NCI-H226 (cell line): ENCODE measurements at places on chromosomes 5 and 9.

- no peak for DNase-seq
Measured at GRCh38 chr9:127885508-127886281, 8.2 kb upstream of the AK1 start.

- no peak for DNase-seq
Measured at GRCh38 chr5:88870285-88870684, 12.7 kb downstream of the MEF2C start.

DNA sequence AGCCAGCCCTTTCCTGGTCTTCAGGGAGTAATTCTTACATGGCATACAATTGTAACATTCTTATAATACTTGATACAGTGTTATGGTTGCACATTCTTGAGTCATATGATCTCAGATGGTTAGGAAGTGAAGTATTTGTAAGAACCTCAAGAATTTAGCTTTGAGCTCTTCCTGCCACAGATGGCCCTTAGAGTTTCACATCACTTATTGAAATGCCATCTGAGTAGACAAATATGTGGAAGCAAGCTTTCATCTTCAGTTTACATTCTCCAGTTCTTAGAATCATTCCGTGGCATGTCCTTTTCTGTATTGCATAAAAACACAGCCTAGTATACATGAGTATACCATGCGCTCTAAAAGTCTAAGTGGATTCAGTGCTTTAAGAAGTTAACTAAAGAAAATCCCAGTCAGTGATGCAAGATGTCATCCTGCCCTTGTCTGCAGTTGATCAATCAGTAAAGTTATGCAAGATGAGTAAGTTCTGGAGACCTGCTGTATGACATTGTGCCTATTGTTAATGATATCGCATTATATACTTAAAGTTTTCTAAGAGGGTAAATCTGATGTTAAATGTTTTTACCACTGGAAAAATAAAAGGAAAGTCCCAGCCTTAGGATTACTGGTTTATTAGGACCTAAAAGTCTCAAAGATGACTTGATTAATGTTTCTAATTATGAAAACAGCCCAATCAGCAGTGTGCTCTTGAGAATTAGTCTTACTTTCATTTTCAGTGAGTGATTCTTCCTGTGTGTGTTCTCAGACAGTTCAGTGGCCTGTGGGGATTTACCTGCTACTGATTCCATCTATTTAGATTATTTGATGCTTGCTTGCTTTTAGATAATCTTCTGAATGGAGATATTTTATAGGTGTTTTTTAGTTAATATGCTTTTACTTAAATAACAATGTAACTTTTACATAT lies 29.4 kb downstream of the RHOBTB3 start:
- peak; percentile 92 for DNase-seq

DNA sequence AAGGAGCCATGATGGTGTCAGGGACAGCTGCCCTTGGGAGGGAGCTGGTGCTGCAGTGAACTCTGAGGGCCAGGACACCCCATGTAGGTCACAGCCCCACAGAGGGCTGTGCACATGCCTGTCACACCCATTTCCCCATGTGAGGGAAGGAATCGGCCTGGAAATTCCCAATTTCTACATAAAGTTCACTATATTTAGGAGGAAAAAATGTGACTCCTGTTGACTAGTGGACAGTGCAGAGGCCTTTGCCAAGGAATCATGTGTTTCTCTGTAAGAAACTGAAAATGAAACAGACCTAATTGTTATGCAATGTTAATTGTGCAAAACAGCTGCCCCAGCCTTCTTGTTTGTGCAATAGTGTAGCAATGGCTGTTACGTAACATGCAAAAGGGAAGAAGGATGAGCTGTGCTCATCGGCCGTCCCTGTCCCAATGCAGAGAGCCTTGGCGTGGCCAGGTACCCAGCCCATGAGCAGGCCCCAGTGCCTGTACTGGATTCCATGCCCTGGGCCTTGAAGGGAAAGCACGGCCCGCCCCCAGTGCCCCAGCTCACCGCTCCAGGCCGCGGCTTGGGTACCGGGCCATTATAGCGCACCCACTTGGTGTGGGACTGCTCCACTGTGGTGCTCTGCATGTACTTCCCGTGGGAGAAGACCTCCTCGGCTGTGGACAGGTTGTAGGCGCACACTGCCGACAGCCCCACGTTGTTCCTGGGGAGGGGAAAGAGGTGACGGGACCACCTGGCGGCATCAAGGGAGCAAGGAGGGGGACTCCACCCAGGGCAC lies 70.0 kb downstream of the SECISBP2 start:
- DNase-seq = peak; percentile 32

- peak; percentile 97 for DNase-seq
Measured at GRCh38 chr5:132497488-132497997, 7.0 kb upstream of the IRF1 start.

- no peak for DNase-seq
Measured at GRCh38 chr9:134416385-134417015, 90.2 kb downstream of the RXRA start.

DNA sequence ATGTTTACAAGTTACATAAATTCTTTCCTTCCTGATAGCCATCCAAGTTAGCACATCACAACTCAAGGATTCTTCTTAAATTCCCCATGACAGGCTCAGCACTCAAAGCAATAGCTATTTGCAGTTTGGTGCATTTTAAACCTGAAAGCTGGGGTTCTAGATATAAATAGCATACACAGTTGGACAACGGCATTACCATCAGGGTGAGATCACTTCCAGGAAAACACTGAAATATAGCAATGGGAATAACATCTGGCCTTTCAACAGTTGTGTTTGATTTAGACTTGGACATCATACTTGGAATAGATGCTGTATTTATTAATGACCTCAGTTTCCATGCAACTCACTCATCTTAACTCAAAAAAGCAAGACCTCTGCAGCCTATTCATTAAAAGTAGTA lies 24.7 kb upstream of the LECT2 start:
- DNase-seq = no peak

DNA sequence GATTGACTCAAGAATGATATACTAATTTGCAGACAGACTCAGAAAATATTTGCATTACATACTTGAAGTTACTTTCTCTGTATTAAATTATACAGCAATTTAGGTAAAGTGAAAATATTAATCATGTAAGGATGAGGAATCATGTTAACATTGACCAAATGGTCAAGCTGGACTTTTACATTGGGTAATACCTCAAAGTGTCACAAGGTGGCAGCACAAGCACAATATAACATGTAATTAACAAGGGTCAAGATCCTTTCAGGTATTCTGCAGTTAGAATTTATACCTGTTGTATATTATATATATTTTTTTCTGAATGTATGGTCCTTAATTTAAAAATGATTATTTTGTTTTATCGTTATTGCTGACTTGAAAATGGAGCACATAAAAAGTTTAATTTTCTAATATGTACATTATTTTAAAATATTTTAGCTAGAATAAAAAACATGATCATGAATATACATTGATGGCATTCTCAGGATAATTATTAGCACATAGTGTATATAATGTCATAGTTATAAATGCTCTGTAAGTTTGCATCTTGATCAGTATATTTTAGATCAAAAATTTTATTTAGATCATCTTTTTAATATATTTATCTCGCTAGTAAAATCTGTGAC lies 8.6 kb downstream of the HAPLN1 start:
- DNase-seq = no peak

DNA sequence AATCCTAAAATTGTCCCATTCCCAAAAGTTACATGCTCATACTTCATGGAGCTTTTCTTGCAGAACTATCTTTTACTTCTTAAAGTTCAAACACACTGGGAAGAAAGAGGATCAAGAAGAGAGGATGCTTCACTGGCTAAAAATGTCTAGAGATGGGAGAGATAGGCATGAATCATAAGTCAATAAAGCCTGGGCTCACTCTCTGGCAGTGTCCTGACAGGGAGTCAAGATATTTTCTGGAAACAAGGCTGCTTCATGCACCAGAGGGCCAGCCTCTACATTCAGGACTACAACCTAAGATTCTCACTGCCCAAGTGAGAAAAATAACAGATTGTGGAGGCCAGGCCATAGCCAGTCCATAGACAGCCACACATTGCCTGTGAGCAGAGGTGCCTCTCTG lies 1358.4 kb downstream of the EFNA5 start:
- peak; percentile 13 for DNase-seq

GRCh38 chr5:132437604-132438266 lies 52.8 kb downstream of the IRF1 start:
- peak; percentile 78 for DNase-seq

- DNase-seq = no peak
Measured at GRCh38 chr9:72891043-72891442, 61.8 kb downstream of the ALDH1A1 start.

DNA sequence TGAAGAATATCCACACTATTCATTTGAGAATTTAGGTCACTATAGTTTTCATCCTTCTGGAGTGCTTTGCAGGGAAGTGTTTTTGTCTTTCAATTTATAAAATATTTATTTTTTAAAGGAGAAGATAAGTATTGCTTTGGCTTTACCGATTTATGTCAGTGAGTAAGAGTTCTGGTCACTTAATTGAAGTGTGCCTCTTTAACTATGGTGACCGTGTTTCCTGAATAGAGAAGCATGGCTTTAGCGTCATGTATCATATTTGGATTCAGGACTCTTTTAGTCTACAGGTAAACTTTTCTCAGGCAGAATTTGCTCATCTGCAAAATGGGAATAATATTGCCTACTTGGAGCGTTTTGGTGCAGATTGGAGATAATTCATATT lies 902 bp downstream of the BDP1 start:
- no peak for DNase-seq

DNA sequence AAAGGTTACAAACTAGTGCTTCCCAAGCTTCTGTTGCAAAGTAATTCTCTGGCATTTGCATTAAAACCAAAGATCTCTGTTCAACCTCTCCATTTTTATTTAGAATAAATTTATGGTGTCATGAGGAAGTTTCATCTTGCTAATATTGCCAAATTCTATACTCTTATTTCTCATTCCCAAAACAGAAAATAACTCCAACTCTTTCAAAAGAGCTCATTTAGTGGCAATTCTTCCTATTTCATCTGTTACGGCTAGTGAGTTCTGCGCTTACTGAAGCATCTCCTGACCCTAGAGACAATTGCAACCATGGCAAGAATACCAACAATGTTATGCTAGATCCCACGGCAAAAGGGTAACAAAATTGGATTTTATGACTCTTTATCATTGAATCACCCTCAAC lies 97.0 kb downstream of the HINT1 start:
- DNase-seq = no peak

- no peak for DNase-seq
Measured at GRCh38 chr9:12351293-12352044, 341.7 kb upstream of the TYRP1 start.

GRCh38 chr9:16571127-16571802 lies 299.2 kb downstream of the BNC2 start:
- DNase-seq = no peak

- DNase-seq = no peak
Measured at GRCh38 chr9:131034268-131034667, 25.3 kb downstream of the LAMC3 start.

- peak; percentile 59 for DNase-seq
Measured at GRCh38 chr5:142544946-142545649, 140.8 kb downstream of the FGF1 start.

DNA sequence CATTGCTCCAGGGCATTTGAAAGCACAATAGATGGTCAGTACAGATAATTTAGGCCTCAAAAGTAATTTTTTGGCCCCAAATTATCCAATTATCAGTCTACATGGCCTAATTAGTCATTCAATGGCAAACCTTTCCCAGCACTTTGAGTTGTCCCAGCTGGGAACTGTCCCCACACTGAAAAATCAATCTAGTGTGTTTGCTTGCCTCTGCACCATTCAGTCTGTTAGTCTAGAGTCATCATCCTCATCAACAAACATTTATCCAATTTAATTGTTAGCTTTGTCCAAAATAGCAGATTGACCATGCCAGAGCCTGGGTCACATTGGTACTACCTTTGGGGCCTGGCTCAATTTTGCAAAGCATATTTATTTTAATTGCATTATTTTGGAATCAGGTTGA lies 13.9 kb downstream of the NR4A3 start:
- no peak for DNase-seq
